ENCODE measurements at places on chromosomes 6 and 20.

DNA sequence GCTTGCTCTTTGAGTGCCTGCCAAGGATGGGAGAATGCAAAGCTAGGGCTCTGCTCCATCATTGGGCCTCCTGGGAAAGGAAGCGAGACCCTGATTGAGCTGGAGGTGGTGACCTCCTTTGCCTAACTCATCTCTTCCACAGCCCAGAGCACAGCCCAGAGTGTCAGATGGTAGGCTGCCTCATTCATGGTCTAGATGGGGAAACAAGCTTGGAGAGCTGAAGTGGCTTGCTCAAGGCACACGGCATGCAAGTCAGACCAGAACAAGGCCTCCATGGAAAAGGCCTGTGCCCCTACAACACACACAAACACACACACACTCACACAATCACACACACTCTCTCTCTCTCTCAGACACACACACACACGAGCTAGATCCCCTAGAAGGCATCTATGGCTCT lies 17.5 kb downstream of the TGM3 start:
- no peak for DNase-seq

DNA sequence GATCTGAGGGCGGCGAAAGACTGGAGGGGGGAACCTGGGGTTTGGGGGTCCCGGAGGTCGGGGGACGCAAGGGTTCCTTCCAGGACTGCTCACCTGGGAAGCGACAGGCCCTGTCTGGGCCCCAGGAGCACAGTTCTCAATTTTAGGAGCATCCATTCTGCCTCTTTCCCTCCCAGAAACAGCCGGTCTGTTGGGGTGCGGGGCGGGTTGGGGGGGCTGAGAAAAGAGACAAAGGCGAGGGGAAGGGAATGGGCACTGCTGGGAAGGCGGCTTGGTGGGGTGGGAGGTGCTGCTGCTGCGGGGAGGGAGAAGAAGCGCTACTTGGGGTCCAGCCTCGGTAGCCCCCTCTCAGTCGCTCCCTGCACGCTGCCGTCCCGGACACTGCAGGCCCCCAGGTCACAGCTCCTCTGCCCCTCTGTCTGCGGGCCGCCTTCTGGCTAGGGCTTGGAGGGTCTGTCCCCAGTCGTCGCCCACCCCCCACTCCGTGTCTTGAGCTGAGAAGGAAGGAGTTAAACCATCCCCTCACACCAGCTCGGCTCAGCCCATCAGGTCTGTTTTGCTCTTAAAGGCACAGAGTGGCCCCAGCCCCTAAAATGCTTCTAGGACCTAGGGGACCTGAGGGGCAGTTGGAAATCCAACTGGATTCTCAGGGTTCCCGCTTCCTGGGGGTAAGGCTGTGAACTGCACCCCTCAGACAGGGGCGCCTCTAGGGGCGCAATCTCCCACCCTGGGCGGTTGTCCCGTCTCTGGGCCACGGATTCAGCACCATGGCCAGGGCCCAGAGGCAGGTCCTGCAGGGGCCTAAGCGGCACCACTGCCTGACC lies 690 bp downstream of the GDAP1L1 start:
- peak; percentile 25 for DNase-seq

DNA sequence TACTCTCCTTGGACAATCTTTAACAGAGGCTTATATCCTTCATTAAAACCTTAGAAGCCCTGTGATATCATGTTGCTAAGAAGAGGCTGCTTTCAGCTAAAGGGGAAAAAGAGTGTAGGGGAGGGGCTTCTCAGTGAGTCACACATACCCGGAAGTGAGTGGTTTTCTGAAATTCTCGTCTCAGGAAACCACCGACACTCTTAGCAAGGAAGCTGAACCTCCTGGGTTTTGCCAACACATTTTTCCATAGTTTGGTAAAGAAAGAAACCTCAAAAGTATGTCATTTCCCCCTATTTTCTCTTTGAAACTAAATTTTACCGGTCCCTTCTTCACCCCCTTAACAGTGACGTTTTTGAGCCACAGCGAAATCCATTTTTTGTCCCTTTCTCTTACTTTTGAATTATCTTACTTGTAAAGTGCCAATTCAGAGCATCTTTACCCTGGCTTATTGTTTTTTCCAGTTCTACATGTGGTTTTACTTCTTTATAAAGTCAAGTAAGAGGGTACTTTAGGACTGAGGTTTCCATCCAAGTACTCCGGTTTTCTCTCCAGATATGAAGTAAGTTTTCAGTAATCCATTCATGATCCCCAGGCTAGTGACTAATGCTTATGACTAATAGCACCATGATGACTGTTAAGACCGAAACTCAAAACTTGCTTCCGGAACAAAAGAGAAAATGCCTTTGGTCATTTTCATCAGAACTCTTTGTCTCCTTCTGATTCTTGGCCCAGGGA lies 219.3 kb downstream of the ARHGAP18 start:
- DNase-seq: peak; percentile 96

DNA sequence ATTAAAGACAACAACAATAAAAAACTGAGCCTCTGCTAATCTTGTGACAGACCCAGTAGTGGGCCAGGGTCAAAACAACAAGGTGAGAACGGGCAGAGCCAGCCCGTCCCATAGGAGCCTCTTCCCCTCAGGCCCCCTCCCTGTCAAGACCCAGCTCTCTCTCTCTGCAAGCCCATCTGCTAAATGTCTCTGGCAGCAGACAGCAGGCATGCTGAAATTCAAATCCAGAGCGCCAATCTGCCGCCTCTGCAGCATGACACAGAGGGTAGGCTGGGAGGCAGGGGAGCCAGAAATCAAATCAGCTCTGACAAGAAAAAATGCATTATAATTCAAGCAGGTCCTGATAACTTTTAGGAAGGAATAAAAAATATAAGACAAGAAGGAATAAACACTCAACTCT lies 26.3 kb downstream of the METTL24 start:
- no peak for DNase-seq

GRCh38 chr6:25601800-25602673 lies 50.0 kb upstream of the SCGN start:
- DNase-seq: peak; percentile 46

DNA sequence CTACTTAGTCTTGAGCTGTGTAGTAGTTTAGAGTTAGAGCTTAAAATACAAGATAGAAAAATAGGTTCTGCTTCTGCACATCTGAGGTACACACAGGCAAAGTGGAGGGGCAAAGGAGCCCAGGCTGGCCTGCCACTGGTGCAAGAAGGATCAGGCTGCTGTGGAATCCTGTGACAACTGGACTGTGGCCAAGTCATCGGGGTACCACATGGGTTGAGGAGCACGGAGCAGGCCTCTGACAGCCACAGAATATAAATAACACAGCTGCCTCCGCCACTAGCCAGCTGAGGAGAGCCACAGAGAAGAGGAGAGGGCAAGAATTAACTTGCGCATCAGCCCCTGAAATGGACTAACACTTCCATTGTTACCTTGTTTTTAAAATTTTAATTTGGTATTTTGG lies 206.0 kb upstream of the MARCKS start:
- no peak for DNase-seq

- no peak for DNase-seq
These were observed 118.9 kb downstream of the TMEM170B start for GRCh38 chr6:11656491-11656890.

GRCh38 chr6:167711211-167711610 lies 115.5 kb upstream of the AFDN start:
- no peak for DNase-seq

DNA sequence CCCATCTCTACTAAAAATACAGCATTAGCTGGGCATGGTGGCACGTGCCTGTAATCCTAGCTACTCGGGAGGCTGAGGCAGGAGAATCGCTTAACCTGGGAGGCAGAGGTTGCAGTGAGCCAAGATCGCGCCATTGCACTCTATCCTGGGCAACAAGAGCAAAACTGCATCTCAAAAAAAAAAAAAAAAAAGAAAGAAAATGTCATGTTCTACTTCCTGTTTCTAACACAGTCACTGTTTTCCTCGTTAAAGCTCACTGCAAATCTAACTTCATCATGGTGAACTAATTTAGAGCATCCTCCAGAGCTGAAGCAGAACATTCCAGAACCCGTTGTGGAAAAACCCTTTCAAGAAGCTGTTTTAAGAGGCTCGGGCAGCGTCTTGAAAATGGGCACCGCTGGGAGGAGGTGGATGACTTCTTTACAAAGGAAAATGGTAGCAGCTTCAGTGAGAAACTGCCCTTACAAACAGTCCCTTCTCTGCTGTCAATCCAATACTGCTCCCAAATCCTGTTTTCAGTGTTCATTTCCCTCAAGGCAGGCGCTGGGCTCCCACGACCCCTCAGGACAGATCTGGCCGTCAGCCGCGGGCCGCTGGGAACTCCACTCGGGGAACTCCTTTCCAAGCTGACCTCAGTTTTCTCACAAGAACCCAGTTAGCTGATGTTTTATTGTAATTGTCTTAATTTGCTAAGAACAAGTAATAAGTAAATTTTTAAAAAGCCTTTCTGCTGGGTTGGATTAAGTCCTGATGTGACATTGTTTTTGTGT lies 12.5 kb downstream of the CTSZ start:
- no peak for DNase-seq

DNA sequence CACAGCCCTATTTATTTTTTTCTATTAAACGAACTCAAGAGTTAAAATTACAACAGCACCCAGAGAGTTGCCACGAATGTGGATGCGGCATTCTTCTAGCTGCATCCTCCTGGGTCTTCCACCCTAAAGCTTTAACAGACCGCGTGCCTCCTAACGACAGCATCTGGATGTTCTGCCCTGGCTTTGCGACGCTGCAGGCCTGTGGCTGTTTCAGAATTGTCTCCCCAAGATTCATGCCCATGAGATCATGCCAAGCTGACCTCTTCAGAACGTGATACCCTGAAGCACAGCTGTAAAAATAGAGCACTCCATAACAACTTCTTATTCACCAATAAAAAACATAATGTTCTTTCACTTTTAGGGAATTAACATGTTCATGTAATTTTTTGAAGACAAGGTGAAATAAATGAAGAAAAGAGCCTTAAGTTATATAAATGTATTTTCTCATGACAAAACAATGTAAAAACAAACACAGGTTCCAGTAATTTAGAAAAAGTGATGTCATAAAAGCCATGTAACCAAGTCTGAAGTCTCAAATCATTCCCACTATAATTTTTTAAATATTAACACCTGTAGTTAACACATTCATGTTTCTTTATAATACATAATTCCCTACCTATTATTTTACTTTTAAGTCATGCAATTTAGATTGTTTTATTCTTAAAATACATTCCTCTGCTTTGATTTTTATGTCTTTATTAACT lies 26.5 kb downstream of the HIVEP2 start:
- peak; percentile 21 for DNase-seq

GRCh38 chr6:50831186-50831585 lies 12.5 kb downstream of the TFAP2B start:
- DNase-seq: no peak

GRCh38 chr6:56689114-56689513 lies 46.4 kb upstream of the DST start:
- DNase-seq: no peak
